Activated T-helper 1 cell treated with anti-CD3 and anti-CD28 coated beads, Interleukin-2, amount 50 U/mL, for 16 hours (primary cell): ENCODE measurements at places on chromosomes 16 and 17.
A peak's percentile ranks its signal among the peaks of the same experiment; 100 is the strongest.

GRCh38 chr16:75130150-75130771, 13.7 kb upstream of the LDHD start:
- no peak for DNase-seq

- no peak for DNase-seq
Measured at GRCh38 chr16:2512735-2513404, 882 bp upstream of the ATP6V0C start.

DNA sequence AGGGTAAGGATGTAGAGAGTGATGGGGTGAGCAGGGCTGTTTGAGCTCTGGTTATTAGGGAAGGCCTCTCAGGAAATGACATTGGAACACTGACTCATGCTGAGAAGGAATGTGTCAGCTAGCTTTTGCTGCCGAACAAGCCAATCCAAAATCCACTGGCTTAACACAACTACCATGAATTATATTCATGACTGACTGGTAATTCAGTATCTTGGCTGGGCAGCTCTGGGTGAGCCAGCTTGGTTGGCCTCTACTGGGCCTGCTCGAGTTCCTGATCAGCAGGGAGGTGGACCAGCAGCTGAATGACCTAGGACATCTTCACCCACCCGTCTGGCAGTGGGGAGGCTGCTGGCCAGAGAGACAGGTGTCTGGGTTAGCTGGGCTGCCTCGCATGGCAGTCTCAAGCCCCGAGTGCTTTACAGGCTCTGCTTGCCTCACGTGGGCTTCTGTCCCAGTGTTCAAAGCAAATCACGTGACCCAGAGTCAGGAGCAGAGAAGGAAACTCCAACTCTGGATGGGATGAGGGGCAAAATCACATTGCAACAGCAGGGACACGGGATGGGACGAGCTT, 209.4 kb downstream of the KATNIP start:
- DNase-seq: no peak

DNA sequence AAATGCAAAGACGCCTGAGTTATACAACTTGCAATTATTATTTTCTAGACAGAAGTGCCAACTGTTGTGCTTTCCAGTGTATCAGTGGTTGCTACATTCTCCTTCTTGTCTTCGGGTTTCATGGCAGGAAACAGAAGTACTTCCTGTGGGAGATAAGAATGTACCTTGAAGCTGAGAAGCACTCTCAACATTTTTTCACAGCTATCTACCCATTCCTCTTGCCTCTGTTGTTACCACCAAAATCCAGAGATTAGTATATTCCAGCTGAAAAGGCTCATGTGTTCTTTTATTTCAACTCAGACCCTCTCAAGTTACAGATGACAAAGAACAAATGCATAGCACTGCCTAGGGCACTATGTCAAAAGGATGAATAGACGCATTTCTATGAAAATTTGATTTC, 4.8 kb upstream of the ADAT1 start:
- DNase-seq: no peak

DNA sequence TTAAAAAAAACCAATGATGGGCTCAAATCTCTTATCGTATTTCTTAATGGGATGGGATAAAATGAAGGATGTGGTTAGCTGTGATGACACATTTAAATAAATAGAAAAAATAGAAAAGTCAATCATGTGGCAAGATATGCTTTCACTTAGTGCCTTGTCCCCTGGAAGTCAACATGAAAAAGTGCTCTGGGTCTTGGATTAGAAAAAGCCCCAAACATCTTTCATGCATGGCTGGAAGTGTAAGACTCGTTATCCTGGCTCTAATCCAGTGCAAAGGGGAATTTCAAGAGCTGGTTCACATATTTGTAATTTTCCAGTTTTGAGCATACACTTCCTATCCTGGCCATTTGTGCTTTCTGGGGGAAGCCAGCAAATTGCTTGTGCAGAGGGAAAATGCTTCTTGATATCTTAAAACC, 160.9 kb downstream of the MAP2K6 start:
- no peak for DNase-seq

GRCh38 chr16:11583889-11584565, 2.7 kb downstream of the LITAF start:
- no peak for DNase-seq

- DNase-seq: no peak
Measured at GRCh38 chr17:82458885-82459424, 414 bp downstream of the NARF start.

GRCh38 chr17:74746376-74746775, 2.1 kb upstream of the NHERF1 start:
- no peak for DNase-seq

- DNase-seq: no peak
Measured at GRCh38 chr16:87924811-87925670, 11.3 kb downstream of the CA5A start.

- DNase-seq: no peak
Measured at GRCh38 chr17:73166731-73167581, 2.1 kb downstream of the SSTR2 start.

DNA sequence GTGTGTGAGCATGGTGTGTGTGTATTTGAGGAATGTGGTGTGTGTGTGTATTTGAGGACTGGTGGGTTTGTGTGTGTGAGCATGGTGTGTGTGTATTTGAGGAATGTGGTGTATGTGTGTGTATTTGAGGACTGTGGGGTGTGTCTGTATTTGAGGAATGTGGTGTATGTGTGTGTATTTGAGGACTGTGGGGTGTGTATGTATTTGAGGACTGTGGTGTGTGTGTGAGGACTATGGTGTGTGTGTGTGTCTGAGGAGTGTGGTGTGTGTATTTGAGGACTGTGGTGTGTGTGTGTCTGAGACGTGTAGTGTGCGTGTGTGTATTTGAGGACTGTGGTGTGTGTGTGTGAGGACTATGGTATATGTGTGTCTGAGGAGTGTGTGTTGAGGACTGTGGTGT, 18.0 kb upstream of the CACNG1 start:
- DNase-seq: no peak

DNA sequence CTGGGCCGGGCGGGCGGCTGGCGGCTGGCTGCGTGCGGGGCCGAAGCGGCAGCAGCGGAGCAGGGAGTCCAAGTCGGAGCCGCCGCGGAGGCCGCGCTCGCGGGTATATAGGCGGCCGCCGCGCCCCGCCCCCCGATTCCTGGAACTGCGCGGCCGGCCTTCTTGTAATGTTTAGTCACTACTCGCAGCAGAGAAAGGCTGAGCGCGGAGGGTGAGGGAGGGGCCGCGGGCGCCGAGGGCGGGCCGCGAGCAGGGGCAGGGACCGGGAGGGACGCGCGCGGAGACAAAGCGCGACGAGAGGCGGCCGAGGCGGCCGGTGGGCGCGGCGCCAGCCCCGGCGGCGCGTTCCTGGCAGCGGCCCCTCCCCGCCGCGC, at the start of gene SOCS3:
SOCS3 (minus strand) TSS at position 81 of the 374 bp plus-strand sequence. CDS start 982 bp downstream, outside the sequence.
- DNase-seq: peak; percentile 97

- DNase-seq: no peak
Measured at GRCh38 chr17:8059131-8059530, 20.3 kb downstream of the ALOX15B start.

GRCh38 chr17:78933025-78933958, 8.1 kb upstream of the TIMP2 start:
- peak; percentile 22 for DNase-seq

GRCh38 chr16:24253192-24253591, 2.9 kb upstream of the CACNG3 start:
- no peak for DNase-seq

DNA sequence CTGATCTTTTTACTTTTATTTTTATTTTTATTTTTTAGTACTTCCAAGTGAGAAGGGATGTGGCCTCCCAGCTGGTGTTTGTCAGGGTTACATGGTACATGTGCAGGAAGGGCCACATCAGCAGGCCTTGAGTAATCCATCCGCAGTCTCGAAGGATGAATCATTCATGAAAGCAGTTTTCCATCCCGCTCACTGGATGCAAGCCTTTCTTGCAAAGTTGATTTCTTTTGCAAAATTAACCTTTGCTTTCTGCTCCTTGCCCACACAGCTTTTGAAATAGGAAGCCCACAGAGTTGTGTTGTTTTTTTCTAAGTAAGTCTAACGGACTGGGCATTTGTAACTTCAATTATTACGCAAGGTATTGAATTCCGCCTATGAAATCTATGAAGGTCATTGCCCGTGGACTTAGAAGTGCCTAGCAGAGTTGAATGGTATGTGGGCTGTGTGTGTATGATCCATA, 157.4 kb downstream of the PRKCA start:
- no peak for DNase-seq

DNA sequence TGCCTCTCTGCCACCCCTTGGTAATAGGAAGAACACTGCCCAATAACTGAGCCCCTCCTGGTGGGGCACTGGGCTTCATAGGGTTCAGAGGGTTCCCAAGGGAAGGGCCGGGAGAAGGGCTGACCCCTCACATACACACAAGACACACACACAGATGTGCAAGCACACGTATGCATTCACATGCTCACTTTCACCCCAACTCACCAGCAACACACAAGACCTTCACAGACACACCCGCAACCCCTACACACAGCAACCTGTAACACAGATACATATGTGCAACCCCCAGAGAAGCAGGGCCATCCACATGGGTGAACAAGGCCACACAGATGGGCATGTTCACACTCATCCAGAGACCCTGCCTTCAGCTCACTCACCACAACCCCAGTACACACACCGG, 225.1 kb downstream of the ZNF423 start:
- no peak for DNase-seq

DNA sequence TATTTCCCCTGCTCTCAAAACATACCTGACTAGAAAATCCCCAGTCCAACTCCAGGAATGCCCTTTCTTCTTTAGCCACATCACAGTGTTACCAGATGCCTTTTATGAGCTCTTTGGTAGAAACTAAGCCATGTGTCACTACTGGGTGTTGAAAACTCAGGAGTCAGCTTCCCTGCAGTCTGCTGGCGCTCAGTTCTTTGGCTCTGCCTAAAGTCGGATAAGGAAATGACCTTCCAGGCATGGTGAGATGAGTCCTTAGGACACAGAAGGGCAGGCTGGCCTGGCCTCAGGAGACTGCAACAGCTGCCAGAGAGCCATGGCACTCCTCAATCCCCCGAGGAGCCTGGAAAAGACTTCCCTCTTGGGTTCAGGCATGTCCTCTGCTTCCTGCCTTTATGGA, 89.1 kb downstream of the CDH13 start:
- no peak for DNase-seq

GRCh38 chr17:14672830-14673229, 371.9 kb downstream of the HS3ST3B1 start:
- DNase-seq: no peak

GRCh38 chr16:1010251-1010650, 28.7 kb downstream of the SOX8 start:
- no peak for DNase-seq

- no peak for DNase-seq
Measured at GRCh38 chr17:50918933-50919296, 52.8 kb upstream of the TOB1 start.

DNA sequence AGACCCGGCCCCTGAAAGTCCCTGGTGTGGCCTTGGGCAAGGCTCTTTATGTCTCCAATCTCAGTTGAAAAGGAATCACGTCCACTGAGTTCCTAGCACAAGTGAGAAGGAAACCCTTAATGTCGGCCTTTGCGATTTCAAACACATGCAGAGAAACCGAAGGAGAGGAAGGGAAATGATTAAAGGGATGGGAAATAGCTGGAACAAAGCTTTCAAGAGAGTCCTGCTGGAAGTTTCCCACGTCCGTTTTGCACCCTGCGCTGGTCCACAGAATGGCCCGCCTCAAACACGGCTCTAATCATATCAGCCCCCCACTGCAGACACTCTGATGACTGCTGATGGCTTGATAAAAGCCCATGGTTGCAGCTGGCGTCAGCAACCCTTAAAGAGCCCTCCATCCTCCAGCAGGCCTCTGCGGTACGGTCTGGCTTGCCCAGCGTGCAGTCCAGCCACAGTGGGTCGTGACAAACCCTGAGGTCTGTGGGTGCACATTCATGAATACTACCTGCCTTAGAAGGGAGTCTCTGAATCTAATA, 765.5 kb upstream of the EEF2KMT start:
- DNase-seq: no peak

GRCh38 chr17:67322042-67322787, 44.2 kb downstream of the PSMD12 start:
- no peak for DNase-seq

- no peak for DNase-seq
Measured at GRCh38 chr17:6106212-6106611, 36.0 kb downstream of the WSCD1 start.

DNA sequence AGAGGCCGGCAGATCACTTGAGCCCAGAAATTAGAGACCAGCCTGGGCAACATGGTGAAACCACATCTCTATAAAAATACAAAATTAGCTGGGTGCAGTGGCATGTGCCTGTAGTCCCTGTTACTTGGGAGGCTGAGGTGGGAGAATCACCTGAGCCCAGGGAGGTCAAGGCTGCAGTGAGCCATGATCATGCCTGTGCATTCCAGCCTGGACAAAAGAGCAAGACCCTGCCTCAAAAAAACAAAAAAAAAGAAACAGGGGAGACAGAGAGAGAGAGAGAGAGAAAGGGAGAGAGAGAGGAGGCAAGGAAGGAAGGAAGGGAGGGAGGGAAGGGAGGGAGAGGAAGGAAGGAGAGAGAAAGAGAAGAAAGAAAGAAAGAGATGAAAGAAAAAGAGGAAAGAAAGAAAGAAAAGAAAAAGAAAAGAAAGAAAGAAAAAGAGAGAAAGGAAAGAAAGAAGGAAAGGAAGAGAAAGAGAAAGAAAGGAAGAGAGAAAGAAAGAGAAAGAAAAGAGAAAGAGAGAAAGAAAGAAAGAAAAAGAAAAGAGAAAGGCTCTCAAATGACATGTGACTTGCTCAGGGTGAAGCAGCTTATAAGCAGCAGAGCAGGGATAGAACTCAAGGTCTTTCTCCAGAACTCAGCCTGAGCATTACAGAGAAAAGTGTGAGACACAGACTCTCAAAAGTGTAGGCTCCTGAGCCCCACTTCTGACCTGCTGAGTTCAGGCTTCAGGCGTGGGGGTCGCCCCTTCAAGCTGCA, 15.5 kb downstream of the CX3CL1 start:
- DNase-seq: no peak

- DNase-seq: no peak
Measured at GRCh38 chr16:1509307-1510221, 16.4 kb downstream of the TELO2 start.

GRCh38 chr16:85420501-85421337, 192.4 kb upstream of the GSE1 start:
- DNase-seq: peak; percentile 70

DNA sequence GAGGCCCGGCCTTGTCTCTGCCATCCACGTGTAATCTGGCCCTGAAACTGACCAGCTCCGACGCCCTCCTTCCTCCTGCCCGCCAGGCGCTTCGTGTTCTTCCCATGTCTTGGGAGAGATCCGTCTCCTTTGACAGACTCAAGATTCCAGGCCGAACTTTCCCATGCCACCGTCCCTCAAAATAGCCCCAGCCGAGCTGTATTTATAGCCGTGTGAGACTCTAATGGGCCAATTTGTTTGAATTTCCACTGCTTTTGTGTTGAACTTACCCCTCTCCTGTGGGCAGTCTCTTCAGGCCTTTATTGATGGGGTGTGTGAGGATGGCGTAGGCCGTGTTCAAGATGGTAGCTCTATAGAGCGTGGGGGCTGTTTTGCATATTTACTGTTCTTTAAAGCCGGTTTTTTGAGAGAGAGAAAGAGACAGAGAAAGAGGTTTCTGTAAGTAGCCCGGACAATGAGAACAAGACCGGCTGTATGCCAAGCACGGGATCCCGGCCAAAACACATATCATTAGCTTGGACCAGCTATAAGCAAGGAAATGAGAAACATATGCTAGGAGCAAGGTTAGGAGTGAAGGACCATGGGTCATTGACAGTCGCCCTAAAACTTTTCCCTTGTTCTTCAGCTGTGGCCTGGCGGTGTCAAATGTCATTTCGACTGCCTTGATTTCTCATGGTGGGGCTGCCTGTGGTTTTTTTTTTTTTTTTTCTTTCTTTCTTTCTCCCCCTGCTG, 124.5 kb upstream of the ZFHX3 start:
- DNase-seq: no peak

GRCh38 chr17:10059684-10060211, 138.7 kb downstream of the GAS7 start:
- no peak for DNase-seq
